ENCODE measurements at places on chromosomes 1 and 21.

GRCh38 chr1:159856576-159856975 is 5.9 kb downstream of the VSIG8 start:
- no peak for DNase-seq

GRCh38 chr1:20634065-20634593 is 871 bp downstream of the PINK1 start:
- no peak for DNase-seq

DNA sequence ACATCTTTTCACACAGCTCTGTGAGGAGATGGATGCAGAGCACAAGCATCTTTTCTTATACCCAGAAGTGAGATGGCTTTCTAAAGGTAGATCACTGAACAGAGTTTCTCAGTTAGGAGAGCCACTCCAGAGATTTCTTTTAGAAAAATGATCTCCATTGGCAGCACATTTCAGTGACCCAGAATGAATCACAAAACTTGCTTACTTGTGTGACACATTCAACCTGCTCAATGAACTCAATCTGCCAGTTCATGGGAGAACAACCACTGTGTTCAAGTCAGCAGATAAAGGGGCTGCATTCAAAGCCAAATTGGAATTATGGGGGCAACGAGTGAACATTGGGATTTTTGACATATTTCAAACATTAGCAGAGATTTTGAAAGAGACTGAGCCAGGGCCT is 78.3 kb downstream of the UCHL5 start:
- DNase-seq: no peak

GRCh38 chr1:112247036-112247597 is 148.9 kb upstream of the CTTNBP2NL start:
- DNase-seq: no peak

DNA sequence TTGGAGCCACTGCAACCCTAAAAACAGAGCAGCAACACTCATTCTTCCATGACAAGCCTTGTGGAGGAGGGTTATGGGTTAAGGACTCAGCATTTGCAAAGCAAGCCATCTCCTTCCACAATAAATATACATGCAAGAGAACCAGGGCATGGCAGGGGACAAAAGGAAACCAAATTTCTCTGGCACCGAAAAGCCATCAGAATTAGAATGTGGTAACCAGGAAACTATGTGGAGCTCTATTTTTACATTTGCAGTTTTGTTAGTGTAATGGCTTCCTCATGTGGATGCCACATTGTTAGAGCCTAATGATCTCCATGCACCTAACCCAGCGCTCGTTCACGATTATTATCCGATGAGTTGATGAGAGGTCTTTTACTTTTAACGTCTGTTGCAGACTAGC is 91.7 kb downstream of the NAV1 start:
- DNase-seq: no peak

DNA sequence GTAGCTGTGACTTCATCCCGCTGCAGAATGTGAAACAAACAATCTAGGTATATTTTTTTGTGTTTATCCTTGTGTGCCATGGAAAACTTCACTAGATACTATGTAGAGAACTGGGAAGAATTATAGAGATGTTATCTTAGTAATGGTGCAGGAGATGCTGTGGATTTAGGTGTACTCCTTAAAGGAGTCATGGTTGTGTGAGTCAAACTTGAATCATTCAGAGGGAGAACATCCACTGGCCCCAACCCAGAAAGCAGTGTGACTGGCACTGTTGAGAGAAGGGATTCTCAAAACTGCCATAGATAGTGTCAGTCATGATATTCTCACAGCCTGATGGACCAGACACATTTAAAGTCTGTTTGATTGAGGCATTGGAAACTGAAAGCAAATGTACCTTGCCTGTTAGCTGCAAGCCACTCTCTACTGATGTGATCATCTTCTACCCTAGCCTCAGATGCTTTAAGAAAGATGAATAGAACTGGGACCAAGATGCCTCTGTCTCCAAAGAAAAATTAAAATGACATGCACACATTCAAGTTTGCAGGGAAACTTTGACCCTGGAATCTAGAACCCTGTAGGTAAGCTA is 754.6 kb downstream of the MRPL39 start:
- no peak for DNase-seq

- no peak for DNase-seq
Observed at GRCh38 chr1:226986496-226987178, 46.5 kb downstream of the COQ8A start.
